Glutamatergic neuron (in vitro differentiated cells): ENCODE measurements at places on chromosomes 2 and 18.

GRCh38 chr18:59357928-59358327, 1.1 kb downstream of the LMAN1 start:
- no peak for DNase-seq

- no peak for DNase-seq
Measured at GRCh38 chr2:4190548-4190947, 487.2 kb downstream of the DCDC2C start.

DNA sequence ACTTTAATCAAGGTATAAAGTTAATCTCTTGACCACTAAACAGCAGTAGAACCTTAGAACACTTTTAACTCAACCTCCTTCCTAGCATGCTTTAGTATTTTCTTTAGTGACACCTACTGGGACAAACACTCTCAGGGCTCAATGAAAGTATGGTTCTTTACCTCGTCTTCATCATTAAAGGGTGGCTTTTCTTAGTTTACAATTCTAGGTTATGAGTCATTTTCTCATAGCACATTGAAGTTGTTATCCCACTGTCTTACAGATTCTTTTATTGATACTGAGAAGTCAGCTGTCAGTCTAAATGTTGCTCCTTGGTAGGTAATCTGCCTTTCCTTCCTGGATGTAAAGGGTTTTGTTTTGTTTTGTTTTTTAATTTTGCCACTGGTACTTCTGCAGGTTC, 38.0 kb downstream of the SIGLEC15 start:
- DNase-seq, result no peak

- no peak for DNase-seq
Measured at GRCh38 chr2:54569745-54570301, 113.7 kb downstream of the SPTBN1 start.

DNA sequence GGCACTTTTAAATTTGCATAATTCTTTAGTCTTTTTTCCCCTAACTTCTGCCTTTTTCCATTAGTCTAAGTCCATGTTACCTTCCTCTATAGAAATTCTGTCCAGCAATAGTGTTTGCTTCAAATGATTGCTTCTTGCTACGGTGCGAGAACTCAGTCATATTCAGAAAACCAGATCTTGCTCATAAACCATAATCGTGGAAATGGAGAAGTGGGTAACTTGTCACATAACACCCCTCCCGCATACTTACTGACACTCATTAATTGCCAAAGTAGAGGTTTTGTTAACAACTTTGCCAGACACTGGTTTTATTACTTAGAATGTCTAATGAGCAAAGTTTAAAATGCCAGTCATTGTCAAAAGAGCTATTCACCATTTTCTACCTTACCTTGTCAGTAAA, 94.3 kb upstream of the TWSG1 start:
- no peak for DNase-seq

- no peak for DNase-seq
Measured at GRCh38 chr2:44801289-44801840, 140.1 kb upstream of the SIX3 start.

- no peak for DNase-seq
Measured at GRCh38 chr2:30366199-30366691, 80.8 kb upstream of the LCLAT1 start.

DNA sequence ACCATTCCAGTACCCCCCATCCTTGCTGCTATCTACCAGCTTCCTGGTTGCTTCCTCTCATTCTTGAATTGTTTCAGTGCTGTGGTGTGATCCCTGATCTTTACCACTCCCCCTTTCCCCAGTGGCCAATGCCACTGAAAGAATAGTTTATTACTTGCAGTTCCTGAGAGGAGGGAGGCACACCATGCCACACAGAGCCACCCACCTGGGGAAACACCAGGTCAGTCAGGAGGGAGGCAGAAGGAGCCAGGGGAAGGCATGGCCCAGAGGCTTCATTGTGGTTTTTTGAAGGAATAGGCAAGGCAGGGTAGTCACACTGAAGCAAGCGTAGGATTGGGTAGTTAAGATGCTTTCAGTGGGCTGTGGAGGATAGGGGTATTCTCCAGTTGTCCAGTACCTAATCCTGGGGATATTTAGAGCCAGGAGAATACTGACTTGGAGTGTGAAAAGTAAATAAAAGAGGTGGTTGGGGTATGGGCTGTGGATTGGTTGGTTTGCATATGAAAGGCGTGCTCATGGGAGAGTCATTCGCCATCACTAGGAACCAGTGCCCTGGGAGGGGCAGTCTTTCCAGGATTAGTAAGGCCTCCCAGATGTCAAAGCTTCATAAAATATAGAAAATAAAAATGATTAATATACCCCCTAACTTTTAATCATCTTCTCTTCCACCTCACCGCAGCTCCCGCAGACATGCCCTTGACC, 6.7 kb upstream of the TMEM177 start:
- DNase-seq, result no peak

GRCh38 chr2:72085513-72085912, 62.1 kb downstream of the CYP26B1 start:
- no peak for DNase-seq

DNA sequence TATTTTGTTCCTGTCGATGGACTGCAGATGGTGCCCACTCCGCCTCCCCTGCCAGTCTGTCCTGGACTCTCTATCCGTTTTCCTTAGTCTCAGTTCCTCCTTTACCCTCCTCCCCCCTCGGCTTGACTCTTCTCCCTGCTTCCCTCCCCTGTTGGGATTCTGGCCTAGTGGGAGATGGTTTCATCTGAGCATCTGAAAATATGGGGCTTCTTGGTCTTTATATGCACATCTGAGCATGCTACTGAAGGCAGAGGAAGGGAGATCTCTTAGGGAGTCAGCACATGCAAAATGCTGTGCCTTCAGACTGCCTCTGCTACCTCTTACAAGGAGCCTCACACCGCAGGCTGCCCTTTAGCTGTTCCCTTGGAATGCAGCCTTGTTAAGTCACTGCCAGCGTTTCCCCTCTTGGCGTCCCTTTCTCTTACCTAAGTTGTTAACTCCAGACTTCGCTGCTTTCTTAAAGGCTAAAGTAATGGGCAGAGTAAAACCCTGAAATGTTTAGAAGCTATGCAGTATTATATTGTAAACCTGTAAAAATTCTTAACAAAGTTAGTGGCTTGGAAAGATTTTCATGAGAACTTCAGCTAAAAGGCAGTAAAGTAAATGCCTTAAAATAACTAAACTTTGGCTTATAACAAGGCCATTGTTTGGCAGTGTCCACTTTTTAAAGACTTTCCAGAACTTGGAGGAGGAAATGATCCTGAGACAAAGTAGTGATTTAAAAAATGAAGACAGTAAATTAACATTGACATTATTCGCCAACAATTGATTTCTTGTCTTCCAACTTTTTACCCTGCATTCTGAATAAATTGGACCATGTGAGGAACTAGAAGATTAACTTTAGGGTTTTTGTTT, 49.8 kb downstream of the LDLRAD4 start:
- no peak for DNase-seq

GRCh38 chr18:53795610-53796009, 428.9 kb downstream of the MBD2 start:
- no peak for DNase-seq

- DNase-seq, result no peak
Measured at GRCh38 chr18:40124107-40124506, 1830.9 kb upstream of the PIK3C3 start.

DNA sequence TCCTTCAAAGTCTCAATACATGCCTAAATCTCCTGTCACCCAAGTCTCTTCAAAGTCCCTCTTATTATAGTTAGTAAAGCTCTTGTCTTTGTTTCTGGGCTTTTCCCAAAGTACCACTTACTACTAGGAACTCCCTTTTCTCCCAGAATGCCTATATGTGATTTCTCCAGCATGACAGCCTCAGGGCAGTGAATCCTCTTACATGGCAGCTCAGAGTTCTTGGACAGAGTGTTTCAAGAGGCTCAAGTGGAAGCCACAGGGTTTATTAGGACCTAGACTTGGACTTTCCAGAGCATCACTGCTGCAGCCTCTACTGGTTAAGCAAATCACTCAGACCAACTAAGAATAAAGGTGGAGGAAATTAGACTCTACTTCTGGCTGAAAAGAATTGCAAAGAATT, 98.9 kb downstream of the CSRNP3 start:
- DNase-seq, result no peak

DNA sequence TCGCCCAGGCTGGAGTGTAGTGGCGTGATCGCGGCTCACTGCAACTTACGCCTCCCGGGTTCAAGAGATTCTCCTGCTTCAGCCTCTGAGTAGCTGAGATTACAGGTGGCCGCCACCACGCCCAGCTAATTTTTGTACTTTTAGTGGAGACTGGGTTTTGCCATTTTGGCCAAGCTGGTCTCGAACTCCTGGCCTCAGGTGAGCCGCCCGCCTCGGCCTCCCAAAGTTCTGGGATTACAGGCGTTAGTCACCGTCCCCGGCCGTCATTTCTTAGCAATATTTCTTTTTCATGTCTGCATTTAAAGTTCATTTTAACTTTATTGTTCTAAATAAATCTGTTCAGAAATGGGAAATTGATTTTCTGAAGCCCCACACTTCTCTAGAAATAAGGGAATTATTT, 597.3 kb upstream of the DDX18 start:
- no peak for DNase-seq

DNA sequence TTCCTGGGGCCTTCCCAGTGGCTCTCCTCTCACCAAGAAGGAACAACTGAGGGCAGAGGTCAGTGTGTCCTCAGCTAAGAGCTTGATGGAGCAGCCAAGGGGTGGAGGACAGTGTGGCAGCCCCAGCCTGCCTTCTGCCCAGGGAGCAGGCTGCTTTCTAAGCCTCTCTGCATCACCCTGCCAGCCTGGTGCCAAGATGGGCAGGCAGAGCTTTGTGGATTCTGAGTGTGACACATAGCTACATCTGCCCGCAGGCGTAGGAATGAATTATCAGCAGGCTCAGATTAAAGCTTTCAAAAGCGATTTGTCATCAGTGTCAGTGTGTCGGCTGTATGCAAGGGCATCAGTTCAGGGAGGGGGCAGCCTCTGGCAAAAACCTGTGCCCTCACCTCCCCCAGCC, 8.7 kb downstream of the MAL start:
- DNase-seq, result no peak

DNA sequence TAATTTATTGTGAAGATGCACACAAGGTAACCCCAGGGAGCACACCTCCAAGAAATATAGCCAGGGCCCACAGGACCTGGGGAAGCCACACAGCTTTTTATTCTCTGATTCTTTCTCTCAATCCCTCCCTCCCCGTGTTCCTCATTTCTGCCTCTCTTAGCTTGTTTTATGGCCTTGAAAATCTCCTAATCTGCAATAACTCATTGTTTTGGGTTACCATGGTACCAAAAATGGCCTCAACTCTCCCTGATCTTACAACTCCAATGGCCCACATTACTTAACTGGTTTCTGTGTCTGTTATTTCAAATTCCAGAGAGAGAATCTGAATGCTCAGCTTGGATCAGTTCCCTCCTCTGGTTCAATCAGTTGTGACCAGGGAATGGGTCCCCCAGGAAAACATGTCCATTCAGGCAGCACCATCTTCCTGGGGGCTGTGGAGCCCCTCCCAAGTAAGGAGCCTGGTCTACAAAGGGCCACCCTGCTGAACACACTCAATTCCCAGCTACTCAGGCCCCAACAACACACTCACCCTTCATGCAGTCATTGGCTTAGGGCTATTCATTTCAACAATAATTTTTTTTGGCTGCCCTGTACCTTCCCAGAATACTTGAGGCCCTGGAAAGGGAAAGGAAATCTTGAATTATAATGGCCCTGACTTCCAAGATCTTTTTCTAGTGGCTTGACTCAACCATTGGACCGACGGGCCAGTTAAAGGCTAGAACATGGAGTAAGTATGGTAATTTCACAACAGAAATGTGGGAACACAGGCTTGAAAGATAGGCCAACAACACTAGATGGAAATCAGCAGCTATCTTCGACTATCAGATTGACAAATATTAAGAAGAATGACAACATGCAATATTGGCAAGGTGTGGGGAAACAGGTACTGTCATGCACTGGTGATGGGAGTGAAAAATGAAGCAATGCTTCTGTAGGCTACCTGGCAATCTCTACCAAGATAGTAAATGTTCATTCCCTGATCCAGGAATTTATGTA, 41.6 kb upstream of the ST3GAL5 start:
- no peak for DNase-seq

DNA sequence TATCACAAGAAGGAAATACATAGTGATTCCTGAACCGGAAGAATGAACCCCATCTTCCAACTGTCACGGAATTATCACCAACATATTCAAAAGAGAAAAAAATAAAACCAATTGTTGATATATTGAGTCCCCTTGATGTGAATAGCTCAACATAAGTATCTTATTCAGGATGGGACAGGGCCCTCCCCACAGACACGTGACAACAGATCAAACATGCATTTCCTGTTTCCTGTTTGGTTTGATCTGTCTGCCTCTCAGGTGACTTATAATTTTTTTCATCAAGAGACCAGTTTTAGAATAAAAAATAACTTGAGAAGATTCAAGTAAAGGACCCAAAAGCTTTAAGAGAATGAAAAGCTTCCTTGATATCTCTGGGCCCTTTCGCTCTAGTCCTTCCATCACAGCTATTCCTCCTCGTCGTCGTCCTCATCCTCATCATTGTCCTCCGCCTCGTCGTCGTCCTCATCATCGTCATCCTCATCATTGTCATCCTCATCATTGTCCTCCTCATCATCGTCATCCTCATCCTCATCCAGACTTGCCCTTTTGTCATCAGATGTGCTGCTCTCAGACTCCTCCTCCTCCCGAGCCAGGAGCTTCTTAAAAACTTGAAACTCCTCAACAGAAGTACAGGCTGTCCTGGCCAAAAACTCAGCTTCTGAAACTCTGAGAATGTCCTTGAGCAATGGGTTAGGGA, 6.3 kb downstream of the MTERF4 start:
- DNase-seq, result no peak

- DNase-seq, result no peak
Measured at GRCh38 chr2:210132239-210132638, 39.0 kb downstream of the KANSL1L start.

DNA sequence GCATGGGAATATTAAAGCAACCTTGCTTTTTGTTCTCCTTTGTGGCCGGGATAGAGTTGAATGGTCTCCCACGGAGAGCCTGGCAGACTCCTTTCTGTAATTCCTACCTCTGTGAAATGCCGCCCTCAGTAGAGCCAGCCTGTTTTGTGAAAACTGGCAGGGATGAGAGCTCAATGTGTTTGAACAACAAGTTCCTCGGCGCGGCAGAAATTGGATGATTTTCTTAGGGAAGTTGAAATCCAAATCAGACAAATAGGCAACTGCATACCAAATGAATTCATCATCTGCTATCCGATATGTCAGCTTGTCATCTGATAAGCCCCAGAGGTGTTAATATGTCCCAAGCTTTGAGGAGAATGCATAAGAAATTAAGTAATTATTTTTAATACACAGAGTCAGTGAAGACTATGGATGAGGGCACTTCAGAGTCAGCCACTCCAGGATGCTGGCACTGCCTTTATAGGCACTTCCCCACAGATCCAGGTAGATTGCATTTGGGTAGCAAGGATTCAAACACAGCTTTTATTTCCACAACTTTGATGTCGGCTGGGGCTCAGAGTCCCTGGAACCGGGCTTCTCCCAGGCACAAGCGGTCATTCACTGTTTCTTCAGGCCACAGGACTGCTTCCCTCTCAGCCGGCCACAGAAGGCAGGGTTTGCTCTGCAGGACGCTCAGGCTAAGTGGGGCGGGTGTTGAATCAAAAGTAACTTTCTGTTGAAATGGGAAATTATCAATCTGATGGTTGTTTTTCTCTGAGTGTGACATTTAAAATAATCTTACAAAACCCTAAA, 82.8 kb upstream of the REV1 start:
- no peak for DNase-seq

GRCh38 chr2:216463148-216463547, 35.5 kb upstream of the RPL37A start:
- no peak for DNase-seq
